ENCODE measurements at places on chromosomes 4 and X.

- DNase-seq, result no peak
Measured at GRCh38 chrX:11342673-11343072, 49.5 kb downstream of the AMELX start.

- DNase-seq, result peak; percentile 1
Measured at GRCh38 chr4:21512353-21512752, 436.2 kb downstream of the KCNIP4 start.

GRCh38 chrX:43269201-43269600 lies 386.9 kb upstream of the MAOA start:
- DNase-seq, result no peak

DNA sequence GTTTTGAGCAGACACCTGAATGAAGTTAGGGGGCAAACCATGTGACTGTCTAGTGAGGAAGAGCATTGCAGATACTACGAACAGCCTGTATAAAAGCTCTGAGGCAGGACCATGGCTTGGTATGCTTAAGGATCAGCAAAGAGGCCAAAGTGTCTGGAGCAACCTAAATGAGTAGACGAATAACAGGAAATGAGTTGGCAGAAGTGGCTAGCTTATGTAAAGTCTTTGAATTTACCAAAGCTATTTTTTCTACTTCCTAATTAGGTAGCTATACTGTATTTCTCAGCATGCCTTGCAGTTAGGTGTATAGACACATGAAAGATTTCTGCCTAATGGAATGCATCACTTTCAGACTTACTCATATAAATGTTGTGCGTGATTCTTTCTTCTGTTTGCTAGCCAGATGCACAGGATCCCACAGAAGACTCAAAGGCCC lies 9.3 kb upstream of the GPRIN3 start:
- no peak for DNase-seq

DNA sequence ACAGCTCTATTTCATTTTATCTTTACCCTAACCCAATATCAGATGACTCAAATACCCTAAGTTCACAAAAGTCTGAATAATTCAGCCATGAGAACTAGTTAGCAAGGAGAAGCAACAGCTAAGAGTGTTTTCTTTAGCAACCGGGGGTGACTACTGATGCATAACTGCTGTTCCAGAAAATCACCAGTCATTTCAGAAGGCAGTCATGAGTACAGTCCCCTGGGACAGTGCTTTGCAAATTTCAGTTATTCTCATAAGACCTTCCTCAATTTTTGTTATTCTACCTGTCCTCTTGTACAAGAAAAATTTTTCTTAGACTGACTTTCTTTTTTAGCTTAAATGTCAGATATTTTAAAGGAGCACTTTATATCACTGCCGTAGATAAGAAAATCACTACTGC lies 16.4 kb downstream of the BANK1 start:
- DNase-seq, result no peak

- DNase-seq, result no peak
Measured at GRCh38 chr4:188032170-188032569, 36.6 kb downstream of the ZFP42 start.
